ENCODE measurements at places on chromosomes 4 and X. TPM values are rescaled to one million over a fixed set of nuclear protein-coding genes. Genes with fewer than 3 reads are reported as not detected.

CHRDL1 gene
- 5.4 TPM for polyA plus RNA-seq

DNA sequence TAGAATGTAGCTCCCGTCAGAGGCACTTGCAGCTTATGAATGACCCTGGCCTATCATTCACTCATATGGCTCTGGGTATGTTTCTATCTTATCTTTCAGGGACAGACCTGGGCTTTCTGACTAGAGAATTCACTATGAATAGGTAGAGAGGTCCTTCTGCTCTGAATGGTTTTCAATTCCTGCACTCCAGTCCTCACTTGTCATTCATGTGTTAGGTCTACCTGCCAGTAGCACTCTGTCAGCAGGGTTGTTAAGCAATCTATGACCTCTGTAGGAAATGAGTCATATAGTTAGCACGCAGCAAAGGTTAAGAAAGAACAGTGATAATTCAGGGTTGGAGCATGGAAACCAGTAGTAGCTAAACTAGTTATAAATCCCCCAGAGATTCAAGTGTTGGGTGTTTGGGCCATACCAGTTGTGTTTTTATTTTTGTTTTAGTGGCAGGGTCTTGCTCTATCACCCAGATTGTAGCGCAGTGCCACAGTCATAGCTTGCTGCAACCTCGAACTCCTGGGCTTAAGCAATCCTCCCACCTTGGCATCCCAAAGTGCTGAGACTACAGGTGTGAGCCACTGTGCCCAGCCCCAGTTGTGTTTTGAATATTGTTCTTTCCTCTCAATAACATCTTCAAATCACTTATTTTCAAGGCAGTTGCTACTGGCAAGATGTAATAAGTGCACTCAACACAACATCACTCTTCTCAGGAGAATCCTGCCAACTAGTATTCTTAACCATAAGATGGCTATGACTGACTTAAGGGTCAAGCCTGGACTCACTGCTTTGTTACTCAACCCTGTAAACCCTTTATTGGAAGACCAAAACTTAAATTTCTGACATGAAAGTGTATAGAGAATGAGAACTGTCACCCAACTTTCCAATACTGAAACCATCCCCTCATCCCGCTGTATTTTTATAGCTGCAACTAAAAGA lies 25.1 kb downstream of the ARL13A start:
- no peak for DNase-seq

- DNase-seq: peak; percentile 70
Observed at GRCh38 chr4:183443655-183444213, 702 bp upstream of the CDKN2AIP start.

- DNase-seq: no peak
Observed at GRCh38 chrX:130118441-130119311, 8.4 kb upstream of the ELF4 start.

GRCh38 chr4:101865501-101866062 lies 75.1 kb downstream of the BANK1 start:
- no peak for DNase-seq

ZNF41 gene
- 4.2 TPM for polyA plus RNA-seq

DNA sequence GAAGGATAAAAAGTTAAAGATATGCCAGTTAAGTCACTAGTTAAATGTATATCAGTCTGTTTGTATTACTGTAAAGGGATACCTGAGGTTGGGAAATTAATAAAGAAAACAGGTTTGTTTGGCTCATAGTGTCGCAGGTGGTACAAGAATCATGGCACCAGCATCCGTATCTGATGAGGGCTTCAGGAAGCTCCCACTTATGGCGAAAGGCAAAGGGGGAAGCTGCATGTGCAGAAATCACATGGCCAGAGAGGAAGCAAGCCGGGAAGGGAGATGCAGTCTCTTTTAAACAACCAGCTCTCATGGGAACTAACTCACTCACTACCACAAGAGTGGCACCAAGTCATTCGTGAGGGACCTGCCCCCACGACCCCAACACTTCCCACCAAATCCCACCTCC lies 91.9 kb upstream of the SH3RF1 start:
- peak; percentile 13 for DNase-seq

- no peak for DNase-seq
Observed at GRCh38 chr4:80171251-80171650, 26.1 kb upstream of the PRDM8 start.

SPATA18 gene
- polyA plus RNA-seq: 2.5 TPM

DAPP1 gene
- polyA plus RNA-seq: 1.2 TPM

NAA11 gene
- polyA plus RNA-seq: not detected

- DNase-seq: no peak
Observed at GRCh38 chr4:150682126-150682525, 100.2 kb downstream of the MAB21L2 start.

DNA sequence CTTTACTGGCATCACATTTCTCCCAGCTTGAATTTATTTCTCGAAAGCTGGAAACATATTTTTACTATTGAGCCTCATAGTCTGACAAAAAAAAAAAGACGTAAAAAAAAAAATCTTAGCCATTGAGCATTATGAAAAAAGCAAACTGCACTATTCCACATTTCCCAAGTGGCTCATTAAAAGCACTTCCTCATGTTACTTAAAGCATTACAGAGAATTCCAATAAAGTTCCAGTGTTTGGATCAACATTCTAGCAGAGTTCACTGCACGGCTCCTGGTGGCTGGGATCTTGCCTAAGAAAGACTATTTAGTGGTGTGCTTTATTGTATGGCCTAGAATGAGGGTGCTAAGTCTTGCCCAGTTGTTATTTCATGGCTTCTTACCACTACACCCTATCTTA lies 476.2 kb downstream of the PPARGC1A start:
- no peak for DNase-seq

DNA sequence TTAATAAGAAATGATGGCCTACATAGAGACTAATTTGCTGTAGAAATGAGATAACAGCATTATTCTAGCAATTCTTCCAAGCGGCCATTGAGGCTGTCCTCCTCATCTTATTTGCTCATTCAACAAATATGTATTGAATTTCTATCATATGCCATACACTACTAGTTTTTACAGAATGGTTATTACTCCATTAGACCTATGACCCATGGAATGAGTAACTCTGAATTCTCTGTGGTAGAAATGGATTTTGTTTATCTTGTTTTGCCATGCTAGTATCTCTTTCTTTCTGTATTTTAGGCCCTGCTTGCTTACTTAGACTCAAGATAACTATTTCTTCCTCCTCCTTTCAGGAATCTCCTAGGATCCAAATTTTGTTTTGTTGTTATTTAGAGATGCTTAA lies 103.5 kb downstream of the RPA4 start:
- DNase-seq: no peak

SPATA4 gene
- polyA plus RNA-seq: 0.29 TPM

SYTL4 gene
- polyA plus RNA-seq: 4.0 TPM

- DNase-seq: no peak
Observed at GRCh38 chr4:39497909-39498726, 29.1 kb downstream of the UGDH start.

- DNase-seq: no peak
Observed at GRCh38 chr4:33104273-33104672, 2384.1 kb downstream of the PCDH7 start.
